ENCODE measurements at places on chromosomes 16 and 17.

- no peak for DNase-seq
These were observed 11.4 kb downstream of the VPS53 start for GRCh38 chr17:703081-703875.

- no peak for DNase-seq
These were observed 140.6 kb upstream of the NUDT7 start for GRCh38 chr16:77581706-77582105.

DNA sequence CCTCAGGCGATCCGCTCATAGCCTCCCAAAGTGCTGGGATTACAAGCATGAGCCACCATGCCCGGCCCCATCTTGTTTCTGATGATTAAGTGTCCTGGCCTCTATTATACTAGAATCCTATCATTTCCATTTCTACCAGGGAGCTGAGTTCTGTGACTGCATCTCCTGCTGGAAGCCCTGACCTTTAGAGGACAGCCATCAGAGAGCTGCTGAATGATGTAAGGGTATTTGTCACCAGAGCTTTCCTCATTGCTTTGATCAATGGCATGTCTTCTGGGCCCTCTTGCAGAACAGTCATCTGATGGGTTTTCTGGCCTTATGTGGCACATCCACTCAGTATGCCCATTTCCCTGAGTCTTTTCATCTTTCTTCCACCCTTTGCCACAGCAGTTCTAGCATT is 39.9 kb downstream of the PSMD12 start:
- DNase-seq: no peak

- no peak for DNase-seq
These were observed 132.3 kb upstream of the FAM20A start for GRCh38 chr17:68733241-68734176.

- no peak for DNase-seq
These were observed 104.2 kb downstream of the ADCY9 start for GRCh38 chr16:4011940-4012629.

- no peak for DNase-seq
These were observed 38.7 kb downstream of the NLRC5 start for GRCh38 chr16:57028086-57028485.

- no peak for DNase-seq
These were observed 72.5 kb downstream of the KNOP1 start for GRCh38 chr16:19645557-19645981.

GRCh38 chr16:12081048-12081404 is 104.5 kb downstream of the SNX29 start:
- DNase-seq: no peak

GRCh38 chr17:79042421-79043190 is 18.6 kb downstream of the C1QTNF1 start:
- DNase-seq: no peak

DNA sequence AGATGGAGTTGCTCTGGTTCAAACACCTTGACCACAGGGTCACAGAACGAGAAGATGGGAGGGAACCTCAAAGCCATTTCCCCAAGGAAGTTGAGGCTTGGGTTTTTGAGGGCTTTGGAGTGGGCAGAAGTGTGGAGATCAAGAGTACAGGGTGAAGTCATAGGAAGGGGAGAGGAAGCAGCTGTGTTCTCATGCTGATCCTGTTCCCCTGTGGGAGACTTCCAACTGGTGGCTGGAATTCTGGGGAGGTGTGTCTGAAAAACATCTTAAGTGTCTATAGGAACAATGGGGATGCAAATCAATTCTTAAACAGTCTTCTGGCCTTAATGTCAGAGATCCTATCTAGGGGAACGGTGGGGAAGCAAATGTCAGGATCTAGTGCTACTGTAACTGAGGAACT is 38.8 kb upstream of the HSBP1 start:
- DNase-seq: no peak

DNA sequence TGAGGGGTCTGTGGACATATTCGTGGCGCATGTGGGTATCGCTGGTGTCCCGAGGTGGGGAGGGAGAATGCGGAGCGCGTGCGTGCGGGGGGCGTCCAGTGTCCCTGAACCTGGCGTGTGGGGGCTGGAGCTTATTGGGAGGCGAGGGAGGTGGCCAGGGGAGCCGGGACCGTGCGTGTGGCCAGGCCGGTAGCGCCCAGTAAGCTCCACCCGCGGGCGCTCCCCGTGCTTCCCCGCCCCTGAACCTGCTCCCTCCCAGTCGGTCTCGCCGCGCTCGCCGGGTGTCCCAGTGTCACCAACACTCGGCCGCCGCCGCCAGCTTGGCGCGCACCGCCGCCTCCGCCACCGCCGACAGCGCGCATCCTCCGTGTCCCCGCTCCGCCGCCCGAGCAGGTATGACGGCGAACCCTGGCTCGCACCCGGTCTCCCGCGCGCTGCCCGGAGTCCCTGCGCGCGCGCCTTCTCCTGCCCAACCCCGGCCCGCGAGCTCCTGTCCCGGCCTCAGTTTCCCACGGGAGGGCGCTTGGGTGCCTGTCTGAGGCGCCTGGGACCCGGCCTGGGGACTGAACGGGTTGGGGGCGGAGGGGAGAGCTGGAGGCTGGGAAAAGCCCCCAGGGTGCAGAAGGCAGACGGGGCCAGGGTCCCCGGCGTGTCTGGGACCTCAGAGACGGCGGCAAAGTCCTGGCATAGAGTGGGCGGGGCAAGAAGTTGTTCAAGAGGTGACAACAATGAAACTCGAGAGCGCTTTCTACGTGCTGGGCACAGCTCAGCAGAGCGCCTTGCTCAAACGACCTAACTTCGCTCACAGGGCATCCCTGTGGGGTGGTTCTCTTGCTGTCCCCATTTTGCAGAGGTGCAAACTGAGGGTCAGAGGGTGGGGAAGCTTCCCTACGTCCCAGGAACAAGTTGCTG is at the start of gene SCNN1B:
SCNN1B (plus strand) TSS at position 258 of the 912 bp plus-strand sequence. CDS start 46,298 bp downstream, outside the sequence.
- no peak for DNase-seq

GRCh38 chr16:12771341-12771798 is 32.3 kb downstream of the CPPED1 start:
- DNase-seq: no peak

DNA sequence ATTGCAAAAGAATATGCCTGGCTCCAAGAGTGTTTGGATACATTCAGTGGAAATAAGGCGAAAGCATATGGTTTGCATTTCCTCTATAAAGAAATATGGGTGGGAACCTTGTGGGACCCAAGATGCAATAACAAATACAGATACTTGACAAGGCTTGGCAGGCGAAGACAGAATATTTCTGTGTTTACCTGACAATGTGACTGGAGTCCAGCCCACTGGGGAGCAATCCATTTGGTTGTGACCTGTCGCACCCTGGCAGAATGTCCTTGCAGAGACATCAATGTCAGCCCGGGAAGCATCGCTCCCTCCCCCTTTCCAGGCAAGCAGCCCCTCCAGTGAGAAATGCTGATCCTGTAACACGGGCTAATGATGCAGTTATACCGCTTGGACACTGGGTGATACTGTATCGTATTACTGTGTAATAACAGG is 296.6 kb downstream of the MAF start:
- DNase-seq: no peak

GRCh38 chr16:15427648-15428239 is 6.6 kb upstream of the BMERB1 start:
- DNase-seq: no peak

DNA sequence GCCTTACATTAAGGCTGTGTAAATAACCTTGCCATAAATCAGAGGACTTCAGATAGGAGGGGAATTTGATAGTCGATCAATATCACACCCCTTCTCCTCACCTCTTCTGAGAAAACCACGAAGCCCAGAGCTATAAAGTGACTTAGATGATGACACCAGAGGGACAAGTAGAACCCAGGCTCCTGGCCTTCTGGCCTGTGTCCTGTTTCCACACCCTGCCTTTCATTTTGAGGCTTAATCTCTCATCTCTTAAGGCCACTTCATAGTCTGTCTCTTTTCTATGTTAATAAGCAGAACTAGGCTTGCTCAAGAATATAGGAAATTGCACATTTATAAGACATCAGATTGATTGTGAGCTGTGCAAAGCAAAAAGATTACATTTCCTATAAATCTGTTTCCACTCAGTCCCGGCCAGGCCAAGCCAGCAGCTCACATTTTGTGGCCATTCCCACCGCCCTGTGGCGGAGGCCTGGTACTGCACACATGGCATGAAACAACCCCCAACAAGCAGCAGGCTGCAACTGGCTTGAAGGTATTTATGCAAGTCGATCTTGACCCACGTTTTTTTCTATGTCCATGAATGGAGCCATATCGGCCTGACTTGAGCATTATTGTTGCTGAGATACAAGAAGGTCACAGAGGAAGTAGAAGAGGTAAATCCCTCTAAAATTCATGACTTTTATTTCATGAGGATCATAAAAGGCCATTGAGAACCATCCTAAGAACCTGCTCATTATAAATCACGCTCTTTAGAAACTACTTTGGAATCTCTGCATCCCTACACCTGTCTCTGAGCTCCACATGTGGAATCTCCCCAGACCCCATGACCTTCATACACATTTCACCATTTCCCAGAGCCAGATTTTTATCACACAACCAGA is 93.7 kb downstream of the PMP22 start:
- DNase-seq: no peak

GRCh38 chr16:67543582-67543981 is 15.0 kb downstream of the RIPOR1 start:
- DNase-seq: no peak

- no peak for DNase-seq
These were observed 5.9 kb downstream of the RANBP10 start for GRCh38 chr16:67800338-67800926.

- no peak for DNase-seq
These were observed 495.0 kb upstream of the HSBP1 start for GRCh38 chr16:83312718-83313245.

- DNase-seq: no peak
These were observed 24.5 kb upstream of the C1QTNF8 start for GRCh38 chr16:1120577-1120941.

GRCh38 chr16:62254847-62255246 is 218.6 kb upstream of the CDH8 start:
- no peak for DNase-seq

GRCh38 chr16:75081179-75081859 is 35.3 kb downstream of the LDHD start:
- no peak for DNase-seq

GRCh38 chr16:88856122-88856827 is 472 bp downstream of the GALNS start:
- no peak for DNase-seq

DNA sequence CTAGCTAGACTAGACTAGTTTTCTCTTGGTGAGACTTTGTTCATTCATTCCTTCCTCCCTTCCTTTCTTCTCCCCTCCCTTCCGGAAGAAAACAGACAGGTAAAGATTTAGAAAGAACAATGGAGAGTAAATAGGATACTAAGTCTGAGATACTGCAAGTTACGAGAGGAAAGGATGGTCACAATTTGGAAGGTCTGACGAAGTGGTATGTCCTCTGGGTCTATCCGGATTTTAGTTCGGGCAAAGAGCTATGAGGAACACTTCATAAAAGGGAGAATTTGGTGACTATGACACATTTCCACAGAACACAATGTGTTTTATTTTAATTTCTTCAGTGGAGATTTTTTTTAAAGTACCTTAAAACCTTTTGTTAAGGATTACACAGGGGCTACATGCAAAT is 107.7 kb downstream of the BRIP1 start:
- DNase-seq: no peak

DNA sequence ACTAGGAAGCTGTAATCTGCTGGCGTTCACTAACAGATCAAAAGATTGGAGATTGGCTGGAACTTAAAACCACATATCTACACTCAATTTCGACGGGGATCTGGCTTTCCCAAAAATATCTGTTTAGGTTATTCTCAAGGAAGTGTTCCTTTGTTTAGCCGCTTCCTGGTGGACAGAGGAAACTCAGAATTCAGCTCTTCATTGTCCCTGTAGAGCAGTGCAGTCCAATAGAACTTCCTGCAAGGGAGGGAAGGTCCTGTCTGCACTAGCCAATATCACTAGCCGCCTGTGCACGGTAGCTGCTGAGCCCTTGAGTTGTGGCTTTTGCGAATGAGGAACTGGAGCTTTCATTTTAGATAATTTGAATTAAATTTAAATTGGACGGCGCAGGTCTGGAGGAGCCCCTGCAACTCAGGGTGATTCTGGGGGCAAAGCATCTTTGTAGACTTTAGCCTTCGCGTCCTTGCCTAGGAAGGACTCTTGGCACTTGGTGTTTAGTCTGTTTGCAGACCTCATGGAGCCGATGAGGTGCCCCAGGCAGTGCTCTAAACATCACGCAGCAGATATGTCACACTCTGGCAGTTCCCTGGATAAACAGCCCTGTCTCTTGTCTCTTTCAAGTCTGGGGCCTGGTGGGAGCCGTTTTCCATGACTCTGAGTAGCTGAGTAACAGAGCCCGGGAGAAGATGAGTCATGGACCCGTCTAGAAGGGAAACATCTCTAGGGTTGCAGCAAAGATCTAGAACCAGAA is 122.2 kb downstream of the CCDC182 start:
- no peak for DNase-seq

DNA sequence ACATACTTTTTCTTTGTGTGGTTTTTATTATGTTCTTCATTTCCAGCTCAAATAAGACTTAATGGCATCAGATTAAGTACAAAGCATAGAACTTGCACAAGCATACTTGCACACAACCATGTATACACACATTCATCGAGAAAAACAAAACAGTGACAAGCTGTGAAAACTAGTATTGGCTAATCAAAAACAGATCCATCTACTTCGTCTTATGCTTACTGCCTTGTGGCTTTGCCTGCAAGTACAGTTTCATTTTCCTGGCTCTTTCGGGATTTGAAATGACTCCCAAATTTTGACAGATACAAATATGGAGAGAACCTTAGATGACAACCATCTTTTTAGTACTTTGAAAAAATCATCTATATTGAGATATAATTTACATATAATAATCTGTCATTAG is 338.3 kb downstream of the BCAS3 start:
- DNase-seq: no peak

DNA sequence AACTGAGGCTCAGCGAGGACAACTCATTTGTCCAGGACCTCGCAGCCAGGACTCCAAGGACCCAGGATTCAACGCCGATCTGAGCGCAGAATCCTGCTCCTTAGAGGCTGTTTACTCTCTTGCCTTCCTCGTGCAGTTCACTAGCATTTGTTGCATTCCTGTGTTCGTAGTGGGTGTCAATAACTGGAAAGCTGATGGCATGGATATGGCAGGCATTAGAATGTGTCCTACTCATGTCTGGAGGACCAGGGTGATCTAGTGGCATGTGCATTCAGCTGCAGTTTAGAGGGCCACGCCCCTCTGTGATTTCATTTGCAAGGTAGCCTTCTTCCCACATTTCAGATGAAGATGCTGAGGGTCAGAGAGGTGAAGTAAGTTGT is 510 bp downstream of the CRISPLD2 start:
- no peak for DNase-seq

GRCh38 chr16:87248714-87249113 is 68.5 kb downstream of the C16orf95 start:
- no peak for DNase-seq

Measured in NCI-H187 treated with DMSO at 0.1 percent for 48 hours (cell line).